ENCODE measurements at places on chromosomes 16 and 17. TPM values are rescaled to one million over a fixed set of nuclear protein-coding genes. Genes with fewer than 3 reads are reported as not detected.

DNA sequence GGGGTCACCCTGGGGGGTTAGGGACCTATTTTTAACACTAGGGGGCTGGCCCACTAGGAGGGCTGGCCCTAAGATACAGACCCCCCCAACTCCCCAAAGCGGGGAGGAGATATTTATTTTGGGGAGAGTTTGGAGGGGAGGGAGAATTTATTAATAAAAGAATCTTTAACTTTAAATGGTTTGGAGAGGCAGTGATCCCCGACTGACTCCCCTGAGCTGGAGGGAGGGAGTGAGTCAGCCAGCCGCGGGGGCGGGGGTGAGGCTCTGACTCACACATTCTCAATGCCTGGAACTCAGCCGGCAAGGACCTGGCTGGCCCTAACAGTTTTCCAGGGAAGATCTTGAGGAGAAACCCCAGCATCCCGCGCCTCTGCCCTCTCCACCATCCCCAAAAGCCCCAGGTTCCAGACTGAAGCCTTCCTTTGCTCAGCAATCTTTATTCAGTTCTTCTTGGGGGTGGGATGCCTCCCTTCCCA is 1.5 kb downstream of the HCFC1R1 start:
- DNase-seq, result no peak

- no peak for DNase-seq
These were observed 76.1 kb upstream of the GNG13 start for GRCh38 chr16:876523-877241.

GRCh38 chr17:3724378-3725077 is 825 bp downstream of the HASPIN start:
- DNase-seq, result no peak

DNA sequence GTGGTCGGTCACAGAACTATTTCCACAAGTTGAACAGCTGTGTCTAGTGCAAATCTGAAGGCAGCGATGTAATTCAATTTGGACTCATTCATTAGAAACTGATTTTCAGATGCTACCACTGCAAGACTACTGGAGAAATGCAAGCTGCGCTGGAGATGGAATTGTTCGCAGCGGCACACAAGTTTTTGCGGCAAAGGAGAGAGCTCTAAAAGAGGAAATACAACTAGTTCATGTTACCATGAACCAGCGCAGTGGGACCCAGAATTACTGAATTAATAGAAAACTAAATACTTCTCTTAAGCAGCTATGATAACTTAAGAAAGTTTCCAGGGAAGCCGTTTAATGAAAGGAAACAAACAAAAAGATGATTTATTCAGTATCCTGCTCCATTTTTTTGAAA is 1.9 kb downstream of the CREBBP start:
- no peak for DNase-seq

DNA sequence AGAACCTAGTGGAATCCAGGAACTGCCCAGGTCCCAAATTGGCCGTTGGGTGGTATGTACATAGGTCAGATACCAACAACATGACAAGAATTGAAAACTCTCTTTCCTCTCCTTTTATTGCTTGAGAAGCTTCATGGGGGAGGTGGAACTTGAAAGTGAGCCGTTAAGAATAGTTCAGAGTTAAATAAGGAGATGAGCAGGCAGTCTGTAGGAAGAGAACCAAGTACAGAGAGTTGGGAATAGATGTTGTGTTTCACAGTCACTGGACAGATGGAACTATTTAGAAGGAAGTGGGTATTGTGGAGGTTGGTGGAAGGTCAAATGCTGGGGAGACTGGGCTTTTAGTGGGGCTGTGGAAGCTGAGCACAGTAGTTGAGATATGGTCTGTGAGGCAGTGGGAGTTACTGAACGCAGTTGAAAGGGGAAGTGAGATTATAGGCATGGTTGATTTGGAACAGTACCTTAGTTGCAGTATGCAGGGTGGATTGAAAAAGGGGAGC is 26.4 kb downstream of the ARHGAP44 start:
- DNase-seq, result no peak

GRCh38 chr17:40364121-40364861 is at the start of gene GJD3:
TSS of gene GJD3 (minus strand) at chr17:40364737. CDS start at chr17:40363815, 922 bp downstream.
- DNase-seq, result peak; percentile 44

GRCh38 chr17:39599004-39599664 is 8.6 kb downstream of the NEUROD2 start:
- DNase-seq, result no peak

The VASN gene
- 22.3 TPM for total RNA-seq

The PRCD gene
- total RNA-seq, result 0.15 TPM

The EPOP gene
- 2.7 TPM for total RNA-seq

Measured in left lobe of liver (tissue), 2 donors.